ENCODE measurements at places on chromosomes 2 and 18.

DNA sequence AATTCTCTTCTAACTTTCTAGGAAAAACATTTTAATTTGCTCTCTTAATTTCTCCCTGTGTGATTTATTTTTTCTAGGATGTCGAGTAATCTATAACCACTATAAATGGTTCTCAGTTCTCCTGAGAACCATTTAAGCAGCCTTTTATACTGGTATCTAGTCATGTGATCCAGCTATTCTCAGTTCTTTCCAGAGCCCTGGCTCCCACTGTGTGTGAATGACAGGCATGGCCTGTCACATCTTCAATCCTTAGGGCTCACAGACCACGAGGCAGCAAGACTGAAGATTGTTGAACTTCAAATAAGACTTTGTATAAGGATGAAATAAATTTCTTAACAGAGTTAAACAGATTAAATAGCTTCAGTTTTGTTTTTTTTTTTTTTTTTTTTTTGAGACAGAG is 219.4 kb downstream of the HNMT start:
- no peak for DNase-seq

DNA sequence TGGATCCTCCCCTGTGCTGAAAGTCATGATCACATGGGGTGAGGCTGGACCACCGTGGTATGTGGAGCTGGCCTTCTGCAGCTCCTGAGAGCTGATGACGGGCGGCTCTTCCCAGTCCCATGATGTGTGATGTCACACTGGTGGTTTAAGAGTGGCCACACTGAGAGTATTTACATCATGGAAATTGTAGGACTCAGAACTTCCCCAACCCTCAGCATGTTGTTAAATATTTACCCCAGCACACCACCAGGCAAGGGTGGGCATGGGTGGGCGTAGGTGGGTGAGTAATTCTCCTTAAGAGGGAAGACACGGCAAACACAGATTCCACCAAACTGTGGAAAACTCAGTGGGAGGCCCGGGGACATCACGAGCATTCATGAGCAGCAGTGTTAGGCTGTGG is 106.8 kb downstream of the ALPK2 start:
- no peak for DNase-seq

DNA sequence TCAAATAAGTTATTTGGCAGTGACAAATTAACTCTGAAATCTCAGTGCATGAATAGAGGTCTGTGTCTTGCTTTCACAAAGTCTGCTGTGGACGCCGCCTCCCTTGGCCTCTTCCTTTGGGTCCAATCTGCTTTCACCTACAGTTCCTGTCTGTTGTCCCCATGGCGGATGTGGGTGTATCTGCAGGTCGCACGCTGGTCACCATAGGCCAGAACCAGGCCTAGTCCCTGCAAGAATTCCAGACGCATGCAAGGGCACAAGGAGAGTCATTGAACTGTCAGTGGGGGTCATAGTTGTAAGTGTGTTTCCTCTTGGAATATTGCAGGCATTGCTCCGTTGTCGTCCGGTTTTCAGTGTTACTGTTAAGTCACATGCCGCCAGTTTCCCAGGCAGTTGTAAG is 7.4 kb downstream of the SOCS6 start:
- no peak for DNase-seq

- DNase-seq, result no peak
These were observed 14.0 kb downstream of the INPP5D start for GRCh38 chr2:233074106-233074505.

DNA sequence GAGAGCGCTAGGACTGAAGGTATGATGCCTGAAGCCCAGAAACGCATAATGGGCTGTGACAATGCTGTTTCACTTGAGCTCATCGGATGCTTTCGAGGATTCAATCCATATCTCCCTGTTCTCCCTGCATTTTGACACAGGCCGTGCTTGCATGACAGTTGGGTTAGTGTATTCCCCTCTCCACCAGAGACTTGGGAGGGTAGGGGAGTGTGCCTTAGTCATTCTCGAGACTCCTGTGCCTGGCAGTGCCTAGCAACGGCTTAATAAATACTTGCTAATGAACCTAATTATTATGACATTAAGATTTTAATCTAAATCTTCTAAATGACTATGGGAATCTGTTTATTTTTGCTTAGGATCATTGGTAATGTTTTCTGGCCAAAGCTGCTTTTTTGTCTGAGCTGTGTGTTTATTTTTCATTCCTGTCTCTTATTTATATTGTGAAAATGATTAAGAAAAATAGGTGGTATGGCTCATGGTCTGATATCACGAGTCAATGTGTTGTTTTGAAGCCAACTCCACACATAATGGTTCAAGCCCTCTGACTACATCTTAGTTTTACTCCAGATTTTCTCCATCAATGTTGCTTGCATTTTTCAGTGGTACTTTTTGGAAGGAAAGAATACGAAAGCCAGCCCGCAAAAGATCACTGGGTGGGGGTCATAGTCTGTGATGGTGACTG is 61.3 kb downstream of the NEDD4L start:
- no peak for DNase-seq

- DNase-seq, result no peak
These were observed 143.3 kb upstream of the ITGB6 start for GRCh38 chr2:160343404-160343803.

GRCh38 chr2:232412986-232413385 is 6.3 kb downstream of the ALPG start:
- DNase-seq, result no peak

DNA sequence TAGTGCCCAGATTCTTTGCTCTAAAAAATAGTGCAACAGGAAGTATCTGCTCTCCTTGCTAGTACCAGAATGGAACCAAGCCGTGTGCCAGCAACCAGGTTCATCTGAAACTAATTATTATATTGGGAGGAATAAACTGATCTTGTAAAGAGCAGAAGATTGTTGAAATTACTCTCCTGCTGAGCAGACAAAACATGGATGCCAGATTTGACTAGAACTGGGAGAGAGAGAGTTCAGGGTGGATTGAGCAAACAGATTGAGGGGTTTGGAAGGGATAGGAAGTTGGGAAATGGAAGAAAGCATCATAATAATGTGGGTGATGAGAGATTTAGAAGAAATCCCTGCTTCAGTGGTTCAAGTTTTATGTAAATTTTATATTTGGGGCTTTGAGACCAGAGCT is 160.1 kb upstream of the RASGRP3 start:
- DNase-seq, result no peak

DNA sequence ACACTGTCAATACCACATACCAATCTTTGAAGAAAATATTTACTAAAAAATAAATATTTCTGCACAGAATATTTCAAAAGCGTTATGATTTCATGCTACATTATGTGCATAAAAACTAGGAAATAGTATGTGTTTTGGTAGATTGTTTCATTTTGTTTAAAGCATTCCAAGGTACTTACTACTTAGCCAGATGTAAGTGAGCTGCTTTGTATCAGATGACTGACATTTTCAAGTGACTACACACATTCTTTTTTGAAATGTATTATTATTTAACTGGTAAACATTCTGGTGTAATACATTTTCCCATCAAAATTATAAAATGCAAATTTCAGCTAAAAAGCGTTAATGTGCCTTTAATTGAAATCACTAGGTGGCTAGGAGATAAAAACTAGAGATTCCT is 21.5 kb downstream of the GCA start:
- DNase-seq, result no peak

- DNase-seq, result no peak
These were observed 66.1 kb downstream of the CHN1 start for GRCh38 chr2:174939046-174939445.

- no peak for DNase-seq
These were observed 1478.6 kb upstream of the ACVR2A start for GRCh38 chr2:146366276-146366675.

GRCh38 chr18:23835506-23835905 is 146.3 kb downstream of the LAMA3 start:
- DNase-seq, result no peak

- no peak for DNase-seq
These were observed 83.3 kb upstream of the ID2 start for GRCh38 chr2:8598295-8599165.

- no peak for DNase-seq
These were observed 219.3 kb upstream of the APCDD1 start for GRCh38 chr18:10234912-10235660.

GRCh38 chr18:62157843-62158242 is 29.0 kb downstream of the PIGN start:
- DNase-seq, result no peak

- DNase-seq, result no peak
These were observed 40.8 kb upstream of the MYO1B start for GRCh38 chr2:191204433-191204832.

DNA sequence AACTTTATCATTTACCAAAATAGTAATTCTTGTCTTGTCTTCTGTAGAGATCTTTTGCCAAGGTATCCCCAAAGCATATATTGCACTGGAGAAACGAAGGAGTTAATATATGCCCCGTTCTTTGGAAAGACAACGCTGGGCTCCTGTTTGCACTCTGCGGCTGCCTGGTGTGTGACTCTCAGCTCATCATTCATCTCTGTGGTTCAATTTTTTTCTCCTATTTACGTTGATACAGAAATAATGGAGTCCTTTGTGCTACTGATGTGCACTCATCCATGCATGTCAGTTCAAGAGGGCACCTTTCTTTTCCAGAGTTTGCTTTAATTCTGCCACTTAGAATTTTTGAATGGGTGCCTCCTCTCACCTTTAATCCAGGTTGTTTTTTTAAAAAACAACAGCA is 655.5 kb downstream of the DCDC2C start:
- DNase-seq, result peak; percentile 80

GRCh38 chr18:62850619-62851306 is 135.4 kb downstream of the PHLPP1 start:
- DNase-seq, result peak; percentile 30

DNA sequence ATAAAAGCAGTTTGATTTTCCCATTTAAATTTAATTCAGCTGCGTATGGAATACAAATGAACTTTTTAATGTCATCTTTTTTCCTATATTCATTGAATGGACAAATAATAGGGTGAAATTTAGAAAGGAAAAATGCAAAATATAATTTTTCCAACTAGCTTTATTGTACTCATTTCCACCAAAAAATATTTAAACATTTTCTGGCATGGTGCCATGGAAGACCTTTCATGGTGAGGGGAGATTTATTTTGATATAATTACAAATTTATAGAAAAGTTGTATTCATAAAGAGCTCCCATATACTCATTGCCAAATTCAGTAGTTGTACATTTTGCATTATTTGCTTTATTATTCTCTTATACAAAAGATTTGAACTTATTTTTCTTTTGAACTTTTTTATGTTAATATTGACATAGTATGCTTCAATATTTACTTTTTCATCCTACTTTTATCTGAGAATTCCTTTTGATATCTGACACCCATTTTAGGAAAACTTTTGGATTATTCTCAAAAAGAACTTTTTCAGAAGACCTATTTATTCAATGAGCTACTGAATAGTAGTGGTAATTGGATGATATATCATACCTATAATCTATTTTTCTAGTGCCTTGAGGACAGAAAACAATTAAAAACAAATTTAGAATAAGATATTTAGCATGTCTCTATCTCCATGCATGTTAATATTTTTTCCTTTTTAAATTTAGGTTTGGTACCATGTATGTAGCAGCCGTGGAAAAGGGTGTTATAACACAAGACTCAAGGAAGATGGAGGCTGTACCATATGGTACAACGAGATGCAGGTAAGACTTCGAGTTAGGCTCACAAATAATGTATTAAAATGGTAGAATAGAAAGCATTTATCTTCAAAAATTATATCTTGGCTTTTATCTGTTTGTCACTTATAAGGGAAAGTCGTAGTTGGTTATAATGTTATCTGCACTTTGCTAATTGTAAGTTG is 37.5 kb downstream of the DDX1 start:
- no peak for DNase-seq

GRCh38 chr2:27435628-27436027 is 6.6 kb upstream of the KRTCAP3 start:
- DNase-seq, result no peak

- DNase-seq, result peak; percentile 48
These were observed 22.2 kb upstream of the POMC start for GRCh38 chr2:25190536-25190935.

DNA sequence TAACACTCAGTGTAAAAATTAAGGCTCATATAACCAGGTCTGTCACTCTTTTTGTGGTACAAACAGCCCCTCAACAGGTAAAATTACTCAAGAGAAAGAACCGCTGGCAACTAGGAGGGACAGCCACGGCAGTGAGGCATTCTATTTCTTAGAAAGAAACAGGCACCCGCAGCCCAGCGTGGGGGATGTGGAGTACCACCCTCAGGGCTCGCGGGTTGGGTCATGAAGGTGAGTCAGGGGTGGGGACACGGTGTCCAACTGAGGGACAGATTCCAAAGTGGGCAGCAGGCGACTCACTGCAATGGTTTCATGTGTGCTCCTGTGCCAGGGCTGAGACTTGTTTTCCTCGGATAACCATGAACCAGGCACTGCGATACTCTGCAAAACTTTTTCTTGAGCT is 129.4 kb downstream of the DTNB start:
- no peak for DNase-seq

DNA sequence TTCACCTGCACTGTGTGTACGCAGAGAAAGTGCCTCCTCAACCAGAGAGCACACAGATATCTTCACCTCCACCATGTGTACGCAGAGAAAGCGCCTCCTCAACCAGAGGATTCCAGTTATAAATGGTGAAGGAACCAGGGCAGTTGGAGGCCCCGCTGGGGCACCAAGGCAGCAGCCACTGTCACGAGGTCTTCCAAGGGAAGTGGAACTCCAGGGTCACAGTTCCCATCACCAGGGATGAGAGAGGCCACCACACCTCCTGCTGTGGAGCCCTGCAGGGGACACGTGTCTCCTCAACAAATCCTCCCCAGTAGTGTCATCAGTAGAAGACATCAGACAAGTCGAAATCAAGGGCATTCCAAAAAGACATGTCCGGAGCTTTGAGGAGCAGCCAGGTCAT is 28.2 kb upstream of the NFATC1 start:
- no peak for DNase-seq

- no peak for DNase-seq
These were observed 1.6 kb upstream of the LRRFIP1 start for GRCh38 chr2:237625777-237626176.

DNA sequence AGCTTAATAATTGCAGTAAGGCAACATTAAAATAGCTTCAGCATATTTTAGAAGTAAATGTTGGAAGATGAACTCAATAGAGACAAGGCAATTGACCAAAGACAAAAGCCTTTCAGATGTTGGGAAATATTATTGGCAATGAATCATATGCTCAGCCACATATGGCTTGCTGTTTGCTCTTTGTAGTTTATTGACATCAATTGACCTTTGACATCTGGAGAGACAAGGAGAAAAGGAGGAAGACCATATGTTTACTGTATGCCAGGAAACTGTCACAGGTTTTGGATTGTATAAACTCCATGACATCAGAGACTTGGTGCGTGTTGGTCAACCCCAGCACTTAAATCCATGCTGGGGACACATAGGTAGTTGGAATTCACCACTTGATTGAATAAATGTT is 60.6 kb upstream of the SLC16A14 start:
- no peak for DNase-seq

DNA sequence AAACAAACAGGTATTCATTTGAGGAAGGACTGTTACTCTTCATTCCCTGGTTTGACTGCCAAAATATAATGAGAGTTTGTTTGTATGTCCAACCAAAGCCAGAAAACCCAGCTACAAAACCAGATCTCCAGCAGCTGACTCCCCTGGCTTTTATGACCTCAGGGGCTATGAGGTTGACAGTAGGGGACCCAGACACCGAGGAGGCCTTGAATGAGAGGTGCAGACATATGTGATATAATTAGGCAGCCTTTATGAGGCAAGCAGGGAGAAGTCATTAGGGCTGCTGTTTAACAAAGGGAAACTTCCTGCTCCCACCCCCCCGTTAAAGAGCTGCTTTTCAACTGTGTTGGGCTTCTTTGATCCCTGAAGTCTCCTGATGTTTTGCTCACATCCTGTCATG is 236.7 kb downstream of the SLC4A3 start:
- no peak for DNase-seq

GRCh38 chr2:68317971-68318913 is 1.5 kb downstream of the CNRIP1 start:
- DNase-seq, result no peak

- no peak for DNase-seq
These were observed 106.7 kb upstream of the CTDP1 start for GRCh38 chr18:79572848-79573451.

All from NCI-H774 (cell line).